ENCODE measurements at places on chromosomes 3 and 15.

GRCh38 chr15:56894601-56895000, 23.8 kb upstream of the TCF12 start:
- no peak for DNase-seq

GRCh38 chr3:66723231-66723630, 222.4 kb upstream of the LRIG1 start:
- DNase-seq: no peak

DNA sequence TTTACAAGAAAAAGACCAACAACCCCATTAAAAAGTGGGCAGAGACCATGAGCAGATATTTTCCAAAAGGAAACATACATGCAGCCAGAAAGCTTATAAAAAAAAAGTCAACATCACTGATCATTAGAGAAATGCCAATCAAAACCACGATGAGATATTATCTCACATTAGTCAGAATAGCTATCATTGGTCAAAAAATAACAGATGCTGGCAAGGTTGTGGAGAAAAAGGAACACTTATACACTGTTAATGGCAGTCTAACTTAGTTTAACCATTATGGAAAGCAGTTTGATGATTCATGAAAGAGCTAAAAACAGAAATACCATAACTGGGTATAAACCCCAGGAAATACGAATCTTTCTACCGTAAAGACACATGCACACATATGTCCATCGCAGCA, 76.3 kb downstream of the SUCNR1 start:
- DNase-seq: no peak

- no peak for DNase-seq
Observed at GRCh38 chr3:136783708-136784191, 31.6 kb upstream of the STAG1 start.

DNA sequence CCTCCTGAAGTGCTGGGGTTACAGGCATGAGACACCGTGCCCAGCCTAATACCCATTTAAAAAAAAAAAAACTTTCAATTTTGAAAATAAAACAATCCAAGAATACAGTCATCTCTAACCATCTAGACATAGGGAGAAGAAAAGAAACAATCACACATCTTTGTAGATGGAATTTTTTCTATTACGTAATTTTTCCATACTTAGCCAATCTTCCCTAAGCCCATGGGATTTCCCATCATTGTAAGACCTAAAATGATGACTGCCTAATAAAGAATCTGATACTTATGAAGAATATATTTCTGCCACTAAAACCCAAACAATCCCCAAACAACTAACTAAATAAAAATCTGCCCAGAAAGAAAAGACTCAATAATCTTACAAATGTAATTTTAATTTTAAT, 88.7 kb downstream of the CBLB start:
- DNase-seq: peak; percentile 31

DNA sequence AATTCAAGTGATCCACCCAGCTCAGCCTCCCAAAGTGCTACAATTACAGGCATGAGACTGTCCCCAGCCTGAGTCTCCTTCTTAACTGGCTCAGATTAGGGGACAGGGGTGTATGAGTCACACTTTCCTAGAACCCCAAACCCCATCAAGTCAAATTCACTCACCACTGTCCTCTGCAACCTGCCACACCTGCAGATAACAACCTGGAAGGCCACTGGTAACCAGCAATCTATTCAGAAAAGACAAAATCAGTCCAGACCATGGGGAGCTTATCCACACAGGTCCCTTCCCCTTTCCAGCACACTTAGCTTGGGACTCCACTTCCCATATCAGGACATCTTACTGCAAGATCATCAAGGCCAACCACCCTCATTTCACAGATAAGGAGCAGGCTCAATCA, 6.4 kb downstream of the WDR73 start:
- no peak for DNase-seq

DNA sequence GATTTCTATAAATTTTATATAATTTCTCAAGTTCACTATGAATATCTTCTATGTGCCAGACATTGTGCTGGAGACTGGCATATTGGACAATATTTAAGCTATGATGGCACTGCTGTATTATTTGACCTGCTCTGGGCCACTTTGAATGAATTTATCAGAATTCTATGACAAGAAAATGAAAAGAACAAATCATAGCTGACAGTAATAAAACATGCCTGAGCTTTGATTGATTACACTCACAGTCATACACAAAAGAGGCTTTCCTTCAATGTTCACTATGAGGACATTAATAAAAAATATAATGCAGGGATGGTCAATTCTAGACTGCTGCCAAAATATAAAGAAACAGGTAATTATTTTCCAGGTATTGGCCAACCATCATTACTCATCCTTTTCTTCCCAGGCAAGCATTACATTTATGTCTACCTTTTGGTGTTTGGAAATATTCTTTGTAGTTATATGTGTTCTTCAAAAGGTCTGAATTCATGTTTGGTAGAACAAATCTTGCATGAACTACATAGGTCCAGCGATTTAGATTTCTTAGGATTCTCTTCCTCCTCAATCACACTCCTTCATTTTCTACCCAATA, 81.0 kb upstream of the ALCAM start:
- no peak for DNase-seq

GRCh38 chr3:16148783-16149182, 25.7 kb upstream of the GALNT15 start:
- DNase-seq: peak; percentile 77

DNA sequence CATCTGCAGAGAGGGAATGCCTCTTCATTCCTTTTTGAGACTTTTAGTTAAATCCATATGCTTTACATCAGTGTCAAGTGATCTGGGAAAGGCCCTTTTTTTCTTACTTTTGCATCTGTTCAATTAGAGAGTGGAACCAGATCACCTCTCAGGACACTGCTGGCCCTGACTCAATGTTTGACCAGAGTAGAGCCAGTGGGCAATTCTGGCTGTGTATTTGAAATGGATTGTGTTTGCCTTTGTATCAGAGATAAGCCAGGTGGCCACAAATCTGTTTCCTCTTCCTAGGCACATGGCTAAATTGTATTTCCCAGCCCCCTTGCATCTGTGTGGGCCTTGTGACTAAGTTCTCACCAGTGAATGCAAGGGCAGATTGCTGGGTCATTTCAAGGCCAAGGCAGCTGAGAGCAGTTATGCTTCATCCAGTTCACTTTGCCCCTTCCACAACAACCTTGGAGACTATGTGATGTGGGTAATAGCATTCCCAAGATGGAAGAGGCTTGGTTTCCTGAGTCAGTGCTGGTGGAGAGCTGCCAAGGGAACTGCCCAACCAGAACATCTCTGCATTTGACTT, 75.6 kb upstream of the CACNA2D3 start:
- DNase-seq: peak; percentile 64

DNA sequence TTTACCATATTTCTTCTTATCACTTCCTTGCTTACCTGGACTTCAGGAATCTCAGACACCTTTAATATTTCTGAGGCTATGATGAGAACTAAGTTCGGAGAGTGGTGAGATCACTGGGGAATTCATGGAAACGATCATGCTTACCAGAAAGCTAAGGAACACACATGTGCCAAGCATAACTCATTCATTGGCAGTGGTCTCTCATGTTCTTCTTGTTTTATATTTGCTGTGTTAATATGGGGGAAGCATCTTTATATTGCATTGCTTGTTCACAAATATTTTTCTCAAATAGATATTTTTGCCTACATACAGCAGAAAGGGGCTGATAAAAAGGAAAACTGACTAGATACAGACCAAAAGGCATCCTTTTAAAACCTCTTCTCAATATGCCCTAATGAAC, 55.8 kb downstream of the COL6A6 start:
- DNase-seq: no peak
